SJSA1 (cell line): ENCODE measurements at places on chromosomes 1 and 21. TPM values are rescaled to one million over a fixed set of nuclear protein-coding genes. Genes with fewer than 3 reads are reported as not detected.

Gene CSF3R
- total RNA-seq = not detected in 2 replicates

Gene ZMYND12
- total RNA-seq = not detected in 2 replicates

Gene AVPR1B
- not detected in 2 replicates for total RNA-seq

Gene DCAF6
- total RNA-seq = 13.6 and 24.0 TPM in 2 replicates

Gene PRAMEF5
- not detected in 2 replicates for total RNA-seq

DNA sequence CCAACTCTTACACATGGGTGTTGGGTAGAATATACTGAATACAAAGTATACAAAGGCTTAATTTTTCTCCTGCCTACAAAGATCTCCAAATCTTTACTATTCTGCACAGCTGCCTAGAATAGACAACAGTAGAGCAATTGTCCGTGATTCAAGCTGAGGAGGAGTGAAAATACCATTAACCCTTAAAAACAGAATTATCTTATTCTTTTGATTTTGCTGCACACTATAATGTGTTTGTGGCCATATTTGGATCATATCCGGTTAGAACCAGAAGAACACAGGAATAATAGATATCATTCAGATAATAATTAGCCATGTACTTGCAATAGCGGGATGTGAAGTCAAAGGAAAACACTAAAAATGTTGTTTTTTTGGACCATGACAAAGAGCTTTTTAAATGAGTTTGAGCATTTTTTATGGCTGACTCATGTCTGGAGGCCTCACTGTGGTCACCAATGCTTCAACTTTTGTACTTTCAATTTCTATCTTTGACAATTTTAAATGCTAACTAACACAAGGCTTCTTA, 197.6 kb upstream of the FOXD3 start:
- H3K36me3 ChIP-seq = no peaks in the 10 kb centered on the region
- no peaks in the 10 kb centered on the region for H3K27me3 ChIP-seq
- DNase-seq = peak; percentile 42
- H3K4me3 ChIP-seq = no peak overlapping the region

DNA sequence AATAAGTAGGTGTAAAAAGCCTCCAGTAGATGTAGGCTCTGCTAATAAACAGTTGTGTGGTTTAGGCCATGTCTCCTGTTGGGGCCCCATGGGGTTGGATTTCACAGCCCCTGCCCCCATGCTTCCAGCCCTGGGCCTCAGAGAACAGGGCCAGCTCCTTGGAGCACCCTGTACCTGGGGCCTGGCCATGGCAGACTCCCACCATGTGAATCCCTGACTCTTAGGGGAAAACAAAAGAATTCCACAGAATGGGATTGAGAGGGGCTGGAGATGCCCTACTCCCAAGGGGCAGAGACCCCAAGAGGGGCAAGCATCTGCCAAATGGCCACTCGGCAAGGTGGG, 11.5 kb downstream of the LRP8 start:
- H3K4me1 ChIP-seq = no peaks in the 10 kb centered on the region
- no peak overlapping the region for H3K4me3 ChIP-seq
- no peak for DNase-seq
- H3K36me3 ChIP-seq = peaks cover 38% of the 10 kb centered on the region
- H3K27me3 ChIP-seq = no peaks in the 10 kb centered on the region

Gene A3GALT2
- not detected in 2 replicates for total RNA-seq

DNA sequence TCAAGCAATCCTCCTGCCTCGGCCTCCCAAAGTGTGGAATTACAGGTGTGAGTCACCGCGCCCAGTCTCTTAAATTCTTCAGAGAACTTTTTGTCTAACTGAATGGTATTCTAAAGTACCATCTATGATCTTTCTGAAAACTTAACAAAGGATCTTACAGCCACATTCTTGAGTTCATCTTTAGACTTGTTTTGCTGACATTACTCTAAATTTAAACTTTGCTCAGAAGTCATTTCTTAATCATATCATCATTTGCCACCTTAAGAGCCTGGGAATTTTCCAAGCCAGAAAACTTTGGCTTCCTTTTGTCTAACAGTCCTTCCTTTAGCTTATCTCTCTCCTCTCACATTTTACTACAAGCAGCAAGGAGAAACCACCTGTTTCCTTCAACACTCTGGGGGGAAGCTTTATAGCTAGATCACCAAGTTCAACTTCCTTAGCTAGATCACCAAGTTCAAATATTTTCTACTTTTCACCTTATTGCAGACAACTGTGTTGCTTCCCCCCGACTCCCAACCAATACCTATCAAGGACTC, 5.4 kb upstream of the ZBTB8A start:
- H3K27ac ChIP-seq = no peak overlapping the region
- no peaks in the 10 kb centered on the region for H3K36me3 ChIP-seq
- no peak overlapping the region for H3K4me3 ChIP-seq
- no peaks in the 10 kb centered on the region; the same call in 1 of the 2 replicates for H3K27me3 ChIP-seq
- no peak for DNase-seq
- peaks cover 1% of the 10 kb centered on the region; the same call in 1 of the 2 replicates for H3K4me1 ChIP-seq

DNA sequence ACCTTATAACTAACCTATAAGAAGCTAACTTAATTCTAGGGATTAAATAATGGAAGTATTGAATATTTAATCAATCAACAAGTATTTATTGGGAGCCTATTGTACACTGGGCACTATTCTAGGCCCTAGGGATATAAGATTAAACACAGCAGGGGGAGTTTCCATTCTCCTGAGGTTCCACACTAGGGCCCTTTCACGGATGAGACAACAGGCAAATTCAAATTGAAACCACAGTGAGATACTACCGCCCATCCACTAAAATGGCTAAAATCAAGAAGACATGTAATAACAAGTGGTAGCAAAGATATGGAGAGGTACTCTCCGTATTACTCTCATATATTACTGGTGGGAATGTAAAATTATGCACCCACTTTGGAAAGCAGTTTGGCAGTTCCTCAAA, 674.4 kb downstream of the KIF26B start:
- DNase-seq = no peak
- no peak overlapping the region for H3K27ac ChIP-seq
- peaks cover 10% of the 10 kb centered on the region for H3K4me1 ChIP-seq
- no peaks in the 10 kb centered on the region for H3K36me3 ChIP-seq

DNA sequence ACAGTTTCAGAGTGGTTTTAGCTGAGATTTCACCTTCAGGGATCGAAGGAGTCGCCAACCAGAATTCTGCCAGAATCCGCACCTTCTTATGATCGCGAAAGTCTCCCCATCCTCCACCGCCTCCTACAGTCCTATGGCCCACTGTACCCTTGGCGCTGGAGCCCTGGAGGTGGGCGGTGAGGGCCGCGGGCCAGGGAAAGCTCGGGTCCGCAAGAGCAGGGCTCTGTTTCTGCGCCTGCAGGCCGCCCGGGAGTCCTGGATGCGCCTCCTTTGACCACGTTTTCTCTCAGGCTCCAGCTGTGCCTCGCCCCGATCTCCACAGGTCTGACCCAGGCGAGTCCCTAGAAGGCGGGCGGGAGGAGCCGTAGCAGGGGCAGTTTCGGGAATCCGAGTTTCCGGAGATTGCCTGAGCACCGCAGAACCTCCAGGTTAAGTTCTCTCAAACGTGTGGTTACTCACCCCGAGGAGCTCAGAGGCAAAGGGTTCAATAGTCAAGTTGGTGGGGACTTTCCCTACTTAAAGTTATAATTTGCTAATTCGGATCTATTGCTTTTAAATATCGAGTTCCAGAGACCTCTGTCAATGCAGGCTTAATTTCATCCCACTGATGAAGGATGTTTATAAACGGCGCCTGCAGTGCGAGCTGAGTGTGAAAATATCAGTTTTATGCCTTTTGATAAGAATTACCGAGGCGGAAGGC, 3.2 kb upstream of the LHX8 start:
- H3K36me3 ChIP-seq = peaks cover 56% of the 10 kb centered on the region
- H3K27me3 ChIP-seq = no peaks in the 10 kb centered on the region
- H3K27ac ChIP-seq = no peak overlapping the region
- DNase-seq = no peak
- H3K4me3 ChIP-seq = no peak overlapping the region
- H3K4me1 ChIP-seq = peaks cover 10% of the 10 kb centered on the region

Gene ADAMTS4
- not detected in 2 replicates for total RNA-seq

GRCh38 chr1:79197421-79197820, 190.9 kb upstream of the ADGRL4 start:
- H3K4me3 ChIP-seq = no peak overlapping the region
- no peaks in the 10 kb centered on the region for H3K36me3 ChIP-seq
- H3K4me1 ChIP-seq = peaks cover 10% of the 10 kb centered on the region

GRCh38 chr1:25458541-25459298, 28.0 kb downstream of the MACO1 start:
- no peak overlapping the region for H3K27ac ChIP-seq
- peaks cover 48% of the 10 kb centered on the region for H3K36me3 ChIP-seq
- no peak for DNase-seq
- no peaks in the 10 kb centered on the region for H3K27me3 ChIP-seq

- peaks cover 46% of the 10 kb centered on the region for H3K36me3 ChIP-seq
- no peak for DNase-seq
- no peaks in the 10 kb centered on the region for H3K27me3 ChIP-seq
- peak overlapping the region; percentile 93 for H3K27ac ChIP-seq
Measured at GRCh38 chr1:93616996-93617669, 64.5 kb downstream of the BCAR3 start.

Gene CYP4Z1
- not detected in 2 replicates for total RNA-seq

Gene OR2L5
- not detected in 2 replicates for total RNA-seq

GRCh38 chr1:51568231-51568935, 48.5 kb upstream of the OSBPL9 start:
- H3K27me3 ChIP-seq = no peaks in the 10 kb centered on the region
- peaks cover 39% of the 10 kb centered on the region for H3K4me1 ChIP-seq
- no peak for DNase-seq
- no peak overlapping the region; the same call in 1 of the 2 replicates for H3K27ac ChIP-seq

DNA sequence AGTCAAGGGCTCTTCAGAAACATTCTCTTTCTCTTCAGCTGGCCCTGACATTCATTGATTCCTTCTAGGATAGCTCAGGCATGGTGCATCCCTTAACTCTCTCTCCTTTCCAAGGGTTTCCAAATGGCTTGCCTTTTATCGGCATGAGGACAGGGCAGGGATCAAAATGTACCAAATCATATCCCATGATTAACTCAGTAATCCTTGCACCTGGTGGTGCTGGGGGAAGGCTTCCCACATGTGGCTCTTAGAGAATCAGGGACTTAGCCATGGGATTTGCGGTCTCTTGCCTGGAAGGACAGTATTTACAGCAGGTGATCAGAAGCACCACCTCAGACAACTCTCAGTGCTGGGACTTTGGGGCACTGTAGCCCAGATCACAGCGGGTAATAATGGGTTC, 46.2 kb upstream of the EDEM3 start:
- H3K27me3 ChIP-seq = no peaks in the 10 kb centered on the region
- H3K27ac ChIP-seq = no peak overlapping the region
- H3K4me3 ChIP-seq = no peak overlapping the region
- H3K36me3 ChIP-seq = peaks cover 22% of the 10 kb centered on the region

- no peaks in the 10 kb centered on the region for H3K36me3 ChIP-seq
- no peak overlapping the region for H3K4me3 ChIP-seq
- H3K27ac ChIP-seq = no peak overlapping the region
- no peaks in the 10 kb centered on the region for H3K4me1 ChIP-seq
- H3K27me3 ChIP-seq = peaks cover 3% of the 10 kb centered on the region; the same call in 1 of the 2 replicates
- DNase-seq = peak; percentile 17
Measured at GRCh38 chr1:30425046-30425445, 298.3 kb downstream of the MATN1 start.

- H3K4me3 ChIP-seq = no peak overlapping the region
- peaks cover 28% of the 10 kb centered on the region for H3K36me3 ChIP-seq
- H3K27ac ChIP-seq = 0 out of 2 replicates have a peak overlapping the region, but pooled peaks have one; percentile 7
- H3K27me3 ChIP-seq = no peaks in the 10 kb centered on the region
Measured at GRCh38 chr1:227131193-227131592, 187.1 kb downstream of the CDC42BPA start.

- no peak overlapping the region for H3K4me3 ChIP-seq
- no peaks in the 10 kb centered on the region for H3K4me1 ChIP-seq
- no peak for DNase-seq
- no peaks in the 10 kb centered on the region for H3K36me3 ChIP-seq
- H3K27ac ChIP-seq = no peak overlapping the region
Measured at GRCh38 chr1:216168546-216168945, 254.7 kb downstream of the USH2A start.

DNA sequence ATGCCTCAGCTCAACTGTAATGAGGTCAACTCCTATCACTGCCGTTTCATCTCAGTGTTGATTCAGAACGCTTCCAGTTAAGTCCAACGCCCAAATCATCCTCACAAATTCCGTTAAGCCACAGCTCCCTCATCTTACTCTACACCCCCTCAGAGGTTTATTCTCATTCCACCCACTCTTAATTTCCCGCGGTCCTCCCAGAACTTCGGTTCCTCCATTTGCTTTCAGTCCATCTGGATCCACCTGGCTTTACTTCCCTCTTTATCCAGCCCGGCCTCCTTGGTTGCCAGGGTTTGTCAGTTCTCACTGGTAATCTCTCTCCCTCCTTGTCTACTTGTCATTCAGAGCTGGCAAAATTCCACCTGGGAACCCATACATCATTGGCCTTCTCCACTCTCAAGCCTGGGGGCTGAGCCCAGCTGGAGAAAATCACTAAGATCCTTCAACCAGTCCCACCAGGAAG, 51.3 kb upstream of the RUNX1 start:
- no peaks in the 10 kb centered on the region for H3K27me3 ChIP-seq
- H3K27ac ChIP-seq = no peak overlapping the region
- no peak for DNase-seq
- no peaks in the 10 kb centered on the region for H3K4me1 ChIP-seq

- no peak overlapping the region for H3K27ac ChIP-seq
- DNase-seq = no peak
- no peaks in the 10 kb centered on the region for H3K36me3 ChIP-seq
- H3K4me1 ChIP-seq = peaks cover 9% of the 10 kb centered on the region
- no peak overlapping the region for H3K4me3 ChIP-seq
Measured at GRCh38 chr1:156912861-156913808, 7.3 kb upstream of the LRRC71 start.

Gene LCE1B
- not detected in 2 replicates for total RNA-seq

Gene PTPN14
- 18.8 and 39.1 TPM in 2 replicates for total RNA-seq

Gene CFAP141
- total RNA-seq = not detected in 2 replicates

GRCh38 chr1:206788487-206789050, 16.3 kb upstream of the IL10 start:
- no peak overlapping the region for H3K27ac ChIP-seq
- no peaks in the 10 kb centered on the region for H3K36me3 ChIP-seq
- no peaks in the 10 kb centered on the region for H3K27me3 ChIP-seq
- H3K4me3 ChIP-seq = no peak overlapping the region
- DNase-seq = no peak

DNA sequence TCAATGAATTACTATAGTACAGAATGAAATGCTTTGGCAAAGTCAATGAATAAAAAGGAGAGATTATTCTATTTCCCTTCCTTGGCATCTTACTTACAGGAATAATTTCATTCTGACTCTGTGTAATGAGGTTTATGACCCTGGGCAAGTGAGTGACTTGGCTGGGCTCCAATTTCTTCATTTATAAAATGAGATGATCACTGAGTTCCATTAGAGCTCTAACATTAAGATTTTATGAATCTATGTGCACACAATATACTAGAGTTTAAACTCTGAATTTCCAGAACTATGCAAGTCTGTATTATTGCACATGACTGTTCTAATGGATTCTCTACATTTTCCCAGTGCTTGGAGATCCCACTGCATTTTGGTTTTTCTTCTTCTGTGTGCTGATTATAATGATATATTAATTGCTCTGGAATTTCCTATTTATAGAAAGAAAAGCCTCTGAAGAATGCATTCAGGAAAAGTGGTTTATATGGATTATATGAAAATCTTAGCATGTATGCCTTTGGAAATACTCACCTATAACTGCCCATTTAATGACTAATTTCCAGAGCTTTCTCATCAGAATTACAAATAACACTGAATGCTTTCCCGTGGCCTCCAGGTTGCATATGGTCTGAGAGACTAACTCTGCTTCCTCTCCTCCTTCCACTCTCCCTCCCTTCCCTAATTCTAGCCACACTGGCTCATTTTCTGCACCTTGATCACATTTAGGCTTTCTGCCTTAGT, 97.4 kb upstream of the CHRM3 start:
- no peak overlapping the region for H3K27ac ChIP-seq
- H3K4me3 ChIP-seq = no peak overlapping the region
- H3K4me1 ChIP-seq = no peaks in the 10 kb centered on the region
- no peaks in the 10 kb centered on the region for H3K27me3 ChIP-seq
